Stimulated activated CD4-positive, alpha-beta T cell treated with anti-CD3 and anti-CD28 coated beads, Interleukin-15, amount 100 ng/mL, for 24 hours (primary cell): ENCODE measurements at places on chromosomes 1 and 21.

DNA sequence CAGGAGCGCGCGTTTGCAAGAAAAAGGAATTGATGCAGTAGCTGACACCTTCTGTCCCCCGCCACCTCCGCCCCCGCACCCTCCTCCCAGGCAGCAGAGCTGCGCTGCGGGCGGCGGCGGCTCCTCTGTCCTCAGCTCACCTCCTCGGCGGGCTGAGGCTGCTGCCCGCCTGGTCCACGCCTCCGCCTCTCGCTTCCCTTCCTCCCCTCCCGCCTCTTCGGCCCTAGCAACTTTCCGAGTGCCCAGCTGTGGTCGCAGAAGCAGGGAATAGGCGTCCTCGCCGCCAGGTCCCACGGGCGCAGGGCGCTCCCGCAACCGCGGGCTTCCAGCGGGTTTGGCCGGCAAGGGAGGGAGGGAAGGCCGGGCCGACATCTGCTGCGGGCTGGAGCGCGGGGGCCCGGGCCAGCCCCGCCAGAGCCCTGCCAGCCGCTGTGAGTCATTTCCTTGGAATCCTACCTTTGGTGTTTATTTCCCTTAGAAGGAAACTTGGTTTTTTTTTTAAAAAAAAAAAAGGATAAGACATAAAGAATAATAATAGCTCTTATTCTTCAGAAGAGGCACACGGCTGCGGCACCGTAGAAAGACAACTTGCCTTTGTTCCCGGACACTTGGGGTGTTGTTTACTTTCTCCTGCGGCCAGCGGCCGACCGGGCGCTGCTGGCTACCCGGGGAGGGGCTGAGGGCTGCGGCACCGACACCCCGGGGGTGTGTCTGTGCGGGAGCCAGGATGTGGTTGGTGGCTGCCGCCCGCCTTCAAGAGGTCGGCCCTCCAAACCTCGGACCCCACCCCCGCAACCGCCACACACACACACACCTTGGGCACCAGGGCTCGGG is 1.1 kb downstream of the SERTAD4 start:
- peak; percentile 60 for DNase-seq

DNA sequence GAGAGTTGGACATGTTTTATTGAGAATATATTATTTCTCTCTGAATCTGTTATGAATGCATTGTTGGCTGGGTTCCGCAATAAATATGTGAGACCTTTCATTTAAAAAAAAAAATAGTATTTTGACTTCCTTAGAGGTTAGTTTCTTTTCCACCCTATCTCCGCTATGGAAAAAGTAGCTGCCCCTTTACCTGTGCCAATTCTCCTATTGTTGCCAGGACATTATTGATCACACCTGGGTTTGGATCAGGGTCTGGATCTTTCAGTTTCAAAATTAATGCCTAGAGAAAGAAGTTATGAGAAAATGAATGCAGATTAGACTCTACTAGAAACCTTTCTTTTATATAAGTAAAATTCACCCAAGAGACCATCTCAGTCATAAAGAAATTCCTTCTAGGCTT is 29.1 kb downstream of the MTOR start:
- DNase-seq: no peak

GRCh38 chr1:152514715-152515433 is 592 bp downstream of the CRCT1 start:
- DNase-seq: no peak

- no peak for DNase-seq
Observed at GRCh38 chr1:63887809-63888208, 114.0 kb downstream of the ROR1 start.

DNA sequence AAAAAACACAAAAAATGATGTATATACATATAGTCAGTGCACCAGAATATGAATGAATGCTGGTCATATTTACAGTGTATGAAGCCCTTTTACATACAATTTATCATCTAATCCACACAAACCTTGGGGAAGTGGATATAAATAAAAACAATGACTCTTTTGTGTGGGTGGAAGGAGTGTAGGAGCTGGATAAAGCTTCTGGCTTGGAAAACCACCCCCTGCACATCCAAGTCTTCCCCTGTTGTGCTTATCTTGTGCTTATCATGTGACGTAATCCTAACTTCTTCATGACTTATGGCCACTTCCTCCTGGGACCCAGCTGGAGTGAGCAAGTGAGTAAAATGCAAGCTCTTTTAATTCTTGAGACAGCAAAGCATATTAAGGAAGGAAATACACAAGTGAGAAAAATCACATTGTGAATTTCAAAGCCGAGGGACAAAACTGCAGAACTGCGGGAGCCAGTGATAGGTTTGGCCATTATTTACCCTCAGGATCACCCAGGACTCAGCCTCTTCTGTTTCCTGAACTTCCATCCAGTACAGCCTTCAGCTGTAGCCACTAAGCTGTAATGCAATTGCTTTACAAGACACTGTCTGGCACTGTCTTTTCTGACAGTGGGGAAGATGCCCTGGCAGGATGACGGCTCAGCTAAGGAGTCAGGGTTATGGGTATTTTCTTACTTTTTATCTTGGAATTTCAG is 104.0 kb upstream of the PPM1J start:
- no peak for DNase-seq
